Kidney tubule cell (primary cell): ENCODE measurements at places on chromosomes 4 and X.
A peak's percentile ranks its signal among the peaks of the same experiment; 100 is the strongest.

DNA sequence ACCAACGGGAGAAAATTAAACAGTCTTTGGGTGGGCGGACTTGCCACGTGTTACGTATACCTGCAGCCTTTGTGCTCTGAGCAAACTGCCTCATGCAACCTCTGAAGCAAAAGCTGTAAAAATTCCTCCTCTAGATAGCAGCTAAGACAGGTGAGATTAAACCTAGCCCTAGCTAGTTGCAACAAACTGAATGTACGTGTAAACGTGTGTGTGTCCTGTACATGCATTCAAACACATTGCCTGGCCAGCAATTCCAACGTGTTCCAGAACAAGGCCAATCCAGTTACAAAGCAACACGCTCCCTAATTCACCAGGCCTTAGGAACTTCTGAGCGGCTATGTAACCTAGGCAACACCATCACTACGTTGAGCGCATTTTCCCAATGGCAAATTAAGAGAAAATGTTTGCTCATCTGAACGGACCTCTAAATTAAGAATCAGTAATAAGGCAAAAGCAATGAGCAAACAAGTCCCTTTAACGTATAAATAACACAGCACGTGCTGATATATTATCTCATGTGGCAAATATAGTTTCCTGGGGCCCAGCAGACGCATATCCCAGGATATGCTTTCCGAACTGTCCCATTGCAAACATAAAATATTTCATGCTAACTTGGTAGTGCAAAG is 792 bp downstream of the PPID start:
- DNase-seq: peak; percentile 63

- no peak for DNase-seq
Measured at GRCh38 chr4:28351826-28352225, 1491.2 kb downstream of the STIM2 start.

DNA sequence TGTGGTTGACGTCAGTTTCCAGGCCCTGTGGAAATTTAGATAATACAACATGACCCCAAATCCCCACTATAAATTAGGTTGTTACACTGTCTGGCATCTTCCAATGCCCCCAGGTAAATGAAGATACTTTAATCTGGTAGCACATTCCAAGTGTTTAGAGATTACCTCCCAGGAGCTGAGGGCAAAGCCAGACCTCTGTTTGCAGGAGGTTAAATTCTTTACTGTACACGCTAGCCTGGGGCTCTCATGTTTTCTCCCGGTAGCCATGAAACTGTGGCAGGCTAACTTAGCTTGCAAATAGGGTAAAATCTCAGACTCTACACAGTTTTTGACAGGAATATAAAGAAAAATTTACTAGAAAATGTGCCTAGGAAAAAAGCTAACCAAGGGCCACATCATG is 450.0 kb downstream of the PDGFC start:
- no peak for DNase-seq

DNA sequence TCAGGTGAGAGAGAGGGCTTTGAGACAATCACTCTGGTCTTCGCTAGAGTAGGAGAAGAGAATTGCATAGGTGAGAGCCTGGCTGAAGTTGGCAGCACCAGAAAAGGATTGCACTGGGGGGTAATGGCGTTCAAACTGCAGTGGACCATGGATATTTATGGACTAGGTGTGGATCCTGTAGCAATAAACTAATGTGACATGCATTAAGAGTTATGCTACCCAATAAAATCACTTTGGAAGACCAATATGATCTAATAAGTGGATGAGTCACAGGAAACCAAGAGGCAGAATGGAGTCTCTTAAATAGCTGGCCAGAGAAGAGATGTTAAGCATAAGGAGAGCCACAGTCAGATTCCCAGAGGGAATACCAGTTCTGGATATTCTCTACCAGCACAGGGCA is 259.8 kb downstream of the FBXO8 start:
- DNase-seq: no peak

- DNase-seq: peak; percentile 77
Measured at GRCh38 chr4:157014621-157015591, 43.3 kb upstream of the PDGFC start.

DNA sequence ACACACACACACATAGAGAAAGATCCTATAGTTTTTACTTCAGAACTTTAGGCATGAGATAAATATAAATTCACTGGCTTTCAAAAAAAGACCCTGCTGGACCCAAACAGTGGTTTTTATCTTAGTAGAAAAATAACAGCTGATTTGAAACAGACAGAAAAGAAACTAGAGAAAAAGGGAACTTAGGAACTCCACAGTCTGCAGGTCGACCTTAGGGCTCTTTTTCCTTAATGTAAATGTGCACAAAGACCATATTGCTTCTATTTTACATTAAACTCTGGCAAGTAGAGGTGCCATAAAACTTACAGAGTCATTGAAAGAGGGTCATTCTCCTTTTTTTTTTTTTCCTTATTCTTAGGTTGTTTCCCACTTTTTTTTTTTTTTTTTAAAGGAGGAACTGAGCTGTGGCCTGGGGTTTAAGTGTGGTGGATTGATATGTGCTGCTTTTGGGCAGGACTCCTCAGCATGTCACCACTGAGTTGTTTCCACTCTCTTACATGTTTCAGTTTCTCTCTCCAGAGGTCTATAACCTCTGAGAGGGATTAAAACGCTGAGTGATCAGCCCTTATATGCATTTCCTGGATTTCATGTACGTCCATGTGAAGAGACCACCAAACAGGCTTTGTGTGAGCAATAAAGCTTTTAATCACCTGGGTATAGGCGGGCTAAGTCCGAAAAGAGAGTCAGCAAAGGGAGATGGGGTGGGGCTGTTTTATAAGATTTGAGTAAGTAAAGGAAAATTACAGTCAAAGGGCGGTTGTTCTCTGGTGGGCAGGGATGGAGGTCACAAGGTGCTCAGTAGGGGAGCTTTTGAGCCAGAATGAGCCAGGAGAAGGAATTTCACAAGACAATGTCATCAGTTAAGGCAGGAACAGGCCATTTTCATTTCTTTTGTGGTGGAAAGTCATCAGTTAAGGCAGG is 70.8 kb upstream of the PACRGL start:
- DNase-seq: no peak

DNA sequence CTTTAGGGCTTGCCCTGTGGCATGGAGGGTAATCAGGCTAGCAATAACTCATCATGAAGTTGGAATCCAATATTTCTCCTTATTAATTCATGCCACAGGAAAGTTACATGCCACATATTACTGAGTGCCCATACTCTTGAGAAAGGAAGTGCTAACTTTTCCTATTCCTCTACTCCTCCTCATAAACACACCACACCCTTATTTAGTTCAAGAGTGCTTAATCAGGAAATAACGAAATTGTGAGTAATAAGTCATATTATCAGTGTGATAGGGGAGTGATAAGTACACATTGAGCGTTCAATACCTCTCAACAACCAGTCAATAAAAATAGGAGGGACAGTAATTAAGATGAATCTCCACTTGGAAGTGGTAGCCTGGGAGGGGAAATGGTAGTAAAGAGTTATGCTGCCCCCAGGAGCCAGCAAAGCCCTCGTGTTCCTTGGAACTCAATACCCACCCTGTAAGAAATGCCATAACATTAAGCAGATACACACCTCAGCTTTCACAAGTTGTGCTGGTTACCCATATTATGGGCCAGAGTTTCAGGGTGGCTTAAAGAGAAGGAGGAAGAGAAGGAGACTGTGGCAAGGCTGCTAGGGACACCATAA is 410.0 kb upstream of the NR3C2 start:
- DNase-seq: no peak

- DNase-seq: peak; percentile 61
Measured at GRCh38 chr4:169557061-169557636, 55.2 kb downstream of the NEK1 start.

GRCh38 chr4:68569466-68570121 is 6.5 kb downstream of the UGT2B17 start:
- DNase-seq: no peak

DNA sequence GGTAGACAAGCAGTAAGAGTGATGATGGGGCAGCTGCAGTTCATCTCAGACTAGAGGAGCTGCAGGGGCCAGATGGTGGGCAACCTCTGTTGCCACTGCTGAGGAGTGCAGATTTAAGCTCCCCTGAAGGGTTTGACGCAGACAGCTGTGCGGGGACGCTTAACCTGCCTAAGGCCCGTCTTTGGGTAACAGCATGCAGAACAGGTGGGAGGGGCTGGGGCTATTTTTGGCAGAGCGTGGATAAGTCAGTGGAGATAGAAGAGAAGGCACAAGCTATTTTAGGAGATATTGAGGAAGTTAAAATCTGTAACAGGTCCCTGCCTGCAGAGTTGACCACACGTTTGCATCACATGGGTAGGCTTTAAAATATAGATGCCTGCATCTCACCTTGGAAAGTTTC is 10.5 kb downstream of the CD99 start:
- DNase-seq: no peak

DNA sequence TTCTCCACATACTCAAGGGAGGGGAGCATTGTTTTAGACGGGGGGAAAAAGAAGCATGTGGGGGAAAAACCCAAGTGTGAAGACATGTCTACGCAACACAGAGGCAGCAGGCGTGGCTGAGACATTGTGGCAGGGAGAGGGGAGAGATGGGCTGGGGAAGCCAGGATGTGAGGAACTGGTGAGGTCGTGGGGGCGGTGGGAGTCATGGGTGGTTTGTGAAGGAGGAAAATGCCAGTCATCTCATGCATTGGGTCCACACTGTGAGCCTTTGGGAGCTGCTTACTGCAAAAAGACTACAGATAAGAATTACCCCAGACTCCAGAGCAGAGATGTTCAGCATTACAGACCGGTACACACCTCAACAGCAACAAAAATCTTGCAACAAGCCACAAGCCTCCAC is 2.1 kb downstream of the JAKMIP1 start:
- no peak for DNase-seq

GRCh38 chr4:3208826-3209225 is 40.1 kb upstream of the MSANTD1 start:
- no peak for DNase-seq

- no peak for DNase-seq
Measured at GRCh38 chr4:121168446-121169281, 4.5 kb upstream of the TNIP3 start.

- no peak for DNase-seq
Measured at GRCh38 chr4:74018771-74019170, 19.7 kb downstream of the CXCL3 start.

DNA sequence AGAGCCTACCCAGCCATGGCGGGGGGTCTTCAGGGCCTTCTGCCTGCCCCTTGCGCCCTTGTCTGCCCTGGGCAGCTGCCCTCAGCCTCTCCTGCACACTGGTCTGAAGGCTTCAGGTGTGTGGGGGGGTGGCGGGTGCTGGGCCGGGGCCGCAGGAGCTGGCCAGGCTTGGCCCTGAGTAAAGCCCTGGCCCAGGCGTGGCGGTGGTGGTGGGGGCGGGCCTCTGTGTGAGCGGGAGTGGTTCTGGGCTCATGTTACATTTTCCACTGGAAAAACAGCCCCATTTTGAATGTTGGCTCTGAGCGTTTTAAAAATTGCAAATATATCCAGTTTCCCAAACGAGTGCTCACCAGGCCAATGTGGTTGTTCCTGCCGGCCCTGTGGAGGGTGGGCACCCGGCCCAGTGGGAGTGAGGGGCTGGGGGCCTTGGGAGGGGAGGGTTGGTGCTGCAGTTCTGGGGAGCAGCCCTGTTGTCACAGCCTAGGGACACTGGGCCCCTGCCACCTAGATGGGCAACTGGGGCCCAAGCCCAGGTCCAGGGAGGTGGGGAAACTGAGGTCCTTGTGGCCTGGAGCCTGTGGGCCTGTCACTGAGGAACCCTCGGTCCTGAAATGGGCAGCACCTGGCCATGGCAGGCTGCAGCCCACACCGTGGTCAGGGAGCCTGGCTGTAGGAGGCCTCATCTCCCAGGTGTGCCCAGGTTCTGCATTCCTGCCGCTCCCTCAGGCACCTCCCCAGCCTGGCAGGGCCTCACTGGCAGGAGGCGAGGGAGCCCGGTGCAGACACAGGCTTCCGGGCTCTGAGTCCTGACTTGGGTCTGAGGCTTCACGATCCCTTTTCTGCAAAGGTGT is 28.3 kb downstream of the FGFRL1 start:
- DNase-seq: peak; percentile 54

DNA sequence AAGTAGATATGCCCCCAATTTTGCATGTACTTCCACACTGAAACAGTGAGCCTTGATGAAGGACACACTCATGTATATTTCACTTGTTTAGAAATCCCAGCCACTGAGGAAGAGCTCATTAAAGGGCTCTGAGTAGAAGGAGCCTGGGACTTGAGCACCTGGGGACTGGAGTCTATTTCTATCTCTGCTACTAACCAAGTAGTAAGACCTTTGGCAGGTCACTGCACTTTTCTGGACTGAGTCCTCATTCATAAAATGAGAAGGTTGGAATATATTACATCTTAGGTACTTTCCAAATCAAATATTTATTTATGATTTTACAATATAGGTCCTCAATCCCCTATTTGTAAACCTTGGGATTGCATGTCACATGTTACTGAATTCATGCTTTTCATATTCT is 78.2 kb upstream of the C4orf54 start:
- DNase-seq: no peak

GRCh38 chr4:70614184-70614555 is 14.4 kb upstream of the ENAM start:
- no peak for DNase-seq

DNA sequence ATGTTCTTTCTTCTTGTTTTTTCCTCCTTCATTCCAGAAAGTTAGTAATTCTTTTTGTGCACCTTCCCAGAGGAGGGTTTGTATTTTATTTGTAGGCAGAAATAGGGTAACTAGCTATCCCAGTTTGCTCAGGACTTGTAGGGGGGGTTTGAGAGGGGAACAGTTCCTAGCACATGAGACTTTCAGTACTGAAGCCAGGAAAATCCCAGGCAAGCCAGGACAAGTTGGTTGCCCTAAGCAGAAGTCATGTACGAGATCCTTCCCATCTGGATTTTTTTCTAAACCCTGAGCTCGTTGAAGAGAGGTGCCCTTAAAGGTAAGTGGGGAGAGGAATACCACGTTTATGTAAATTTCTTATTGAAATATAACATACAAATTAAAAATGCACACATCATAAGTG is 15.6 kb upstream of the TAB3 start:
- DNase-seq: no peak

DNA sequence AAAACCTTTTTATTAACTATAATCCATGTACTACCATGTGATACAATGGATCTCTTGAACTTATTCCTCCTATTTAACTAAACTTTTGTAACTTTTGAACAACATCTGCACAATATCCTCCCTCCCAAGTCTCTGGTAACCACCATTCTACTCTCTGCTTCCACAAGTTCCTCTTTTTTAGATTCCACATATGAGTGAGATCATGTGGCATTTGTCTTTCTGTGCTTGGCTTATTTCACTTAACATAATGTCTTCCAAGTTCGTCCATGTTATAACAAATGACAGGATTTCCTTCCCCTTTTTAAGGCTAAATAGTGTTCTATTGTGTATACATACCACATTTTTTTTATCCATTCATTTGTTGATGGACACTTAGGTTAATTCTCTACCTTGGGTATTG is 28.1 kb downstream of the DCAF8L1 start:
- no peak for DNase-seq

DNA sequence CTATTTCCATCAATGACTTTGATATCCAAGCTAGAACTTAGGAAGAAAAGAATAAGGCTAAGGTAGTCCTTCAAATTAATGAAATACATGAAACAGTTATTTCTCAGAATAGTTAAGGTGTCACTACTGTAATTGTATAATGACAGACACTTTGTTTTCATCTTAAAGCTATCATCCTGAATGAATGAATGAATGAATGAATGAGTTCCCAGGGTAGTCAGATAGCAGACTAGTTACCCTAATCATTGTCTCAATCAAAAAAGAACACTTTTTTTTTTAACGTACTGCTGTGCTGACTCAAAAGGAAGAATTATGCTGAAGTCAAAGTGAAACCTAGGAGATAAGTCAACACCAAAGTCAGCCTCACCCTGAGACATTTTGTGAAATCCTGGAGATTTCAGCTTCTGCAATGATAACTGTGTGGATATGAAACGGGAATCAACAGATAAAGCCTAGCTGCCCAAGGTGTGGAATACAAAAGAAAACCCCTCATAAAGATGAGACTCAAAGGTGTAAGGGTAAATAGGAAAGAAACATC is 68.3 kb upstream of the CNKSR2 start:
- no peak for DNase-seq
